ENCODE measurements at places on chromosomes 6 and 20.

DNA sequence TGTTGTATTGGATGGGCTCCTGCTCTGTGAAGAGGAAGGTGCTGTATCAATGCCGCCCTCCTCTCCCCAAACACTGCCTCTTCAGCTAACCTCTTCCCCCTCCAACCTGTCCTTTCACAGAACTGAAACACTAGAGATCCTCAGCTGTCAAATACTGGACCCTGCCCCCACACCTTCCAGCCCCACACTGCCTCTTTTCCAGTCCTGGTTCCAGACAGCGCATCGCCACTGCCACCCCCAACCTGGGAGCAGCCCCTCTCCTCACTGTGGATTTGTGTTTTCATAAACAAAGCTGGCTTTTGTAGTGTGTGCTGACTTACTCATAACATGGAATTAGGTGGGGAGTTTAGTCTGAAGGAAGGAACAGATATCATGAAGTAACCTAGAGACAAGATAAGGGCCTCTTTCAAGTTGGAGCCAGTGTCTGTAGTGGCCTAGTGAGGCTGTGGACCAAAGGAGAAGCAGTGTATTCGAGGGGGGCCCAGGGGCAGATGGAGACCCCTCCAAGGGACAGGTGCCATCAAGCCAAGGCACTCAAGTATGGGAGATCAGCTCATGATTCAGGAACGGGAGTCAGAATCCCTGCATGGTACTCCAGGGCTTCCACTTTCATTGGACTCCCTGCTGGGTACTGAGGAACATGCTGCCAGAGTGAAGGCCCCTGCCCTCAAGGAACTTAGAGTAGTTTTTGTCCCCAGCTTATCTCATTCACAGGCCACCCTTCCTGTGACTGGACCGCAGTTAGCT, 2.1 kb downstream of the SCUBE3 start:
- DNase-seq, result no peak

- no peak for DNase-seq
These were observed 17.3 kb downstream of the FOXA2 start for GRCh38 chr20:22566876-22567658.

DNA sequence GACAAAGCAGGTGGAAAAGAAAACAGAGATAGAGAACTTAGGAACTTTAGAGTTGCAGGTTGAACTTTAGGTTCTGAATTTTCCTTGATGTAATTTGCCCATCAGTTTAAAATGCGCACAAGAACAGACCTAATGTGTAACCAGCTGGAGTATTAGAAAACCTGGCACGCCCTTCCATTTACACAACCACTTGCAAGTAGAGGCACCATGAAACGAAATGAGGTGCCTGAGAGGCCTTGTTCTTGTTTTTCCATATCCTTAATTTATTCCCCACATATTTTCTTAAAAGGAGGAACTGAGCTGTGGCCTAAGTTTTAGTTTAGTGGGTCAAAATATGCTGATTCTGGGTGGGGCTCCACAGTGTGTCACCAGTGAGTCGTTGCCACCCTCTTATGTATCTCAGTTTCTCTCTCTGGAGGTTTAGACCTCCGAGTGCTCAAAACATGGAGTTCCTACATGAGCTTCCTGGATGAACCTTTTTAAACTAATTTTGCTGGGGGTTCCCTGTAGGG, 17.2 kb upstream of the IL22RA2 start:
- no peak for DNase-seq

GRCh38 chr6:79778816-79779215, 147.7 kb downstream of the SH3BGRL2 start:
- DNase-seq, result no peak

- no peak for DNase-seq
These were observed 41.6 kb downstream of the CDKAL1 start for GRCh38 chr6:20575704-20576451.

GRCh38 chr20:48459722-48460395, 367.9 kb downstream of the PREX1 start:
- no peak for DNase-seq

GRCh38 chr20:43958626-43959025, 44.0 kb downstream of the TOX2 start:
- no peak for DNase-seq

- DNase-seq, result no peak
These were observed 529 bp downstream of the UBE2C start for GRCh38 chr20:45813006-45813340.

- DNase-seq, result no peak
These were observed 7.8 kb upstream of the BTN3A1 start for GRCh38 chr6:26394289-26394688.

DNA sequence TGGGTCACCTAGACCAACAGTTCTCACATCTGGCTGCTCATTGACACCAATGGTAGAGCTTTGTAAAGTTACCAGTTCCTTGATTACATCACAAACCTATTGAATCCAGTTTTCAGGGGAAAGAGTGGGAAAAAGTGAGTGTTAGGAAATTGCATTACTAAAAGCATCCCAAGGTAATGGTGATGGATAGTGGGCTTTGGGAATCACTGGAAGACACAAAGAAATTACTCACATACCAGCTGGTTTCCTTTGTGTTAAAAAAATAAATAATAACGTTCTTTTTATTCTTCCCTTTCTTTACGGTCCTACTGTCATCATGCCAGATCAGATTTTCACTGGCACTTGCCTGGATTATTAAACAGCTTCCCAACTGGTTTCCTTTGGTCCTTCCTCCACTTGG, 370.7 kb downstream of the RFPL4B start:
- no peak for DNase-seq

- DNase-seq, result no peak
These were observed 48.5 kb downstream of the MYH7B start for GRCh38 chr20:35004051-35004725.

- no peak for DNase-seq
These were observed 243.6 kb downstream of the UST start for GRCh38 chr6:148990403-148990802.

DNA sequence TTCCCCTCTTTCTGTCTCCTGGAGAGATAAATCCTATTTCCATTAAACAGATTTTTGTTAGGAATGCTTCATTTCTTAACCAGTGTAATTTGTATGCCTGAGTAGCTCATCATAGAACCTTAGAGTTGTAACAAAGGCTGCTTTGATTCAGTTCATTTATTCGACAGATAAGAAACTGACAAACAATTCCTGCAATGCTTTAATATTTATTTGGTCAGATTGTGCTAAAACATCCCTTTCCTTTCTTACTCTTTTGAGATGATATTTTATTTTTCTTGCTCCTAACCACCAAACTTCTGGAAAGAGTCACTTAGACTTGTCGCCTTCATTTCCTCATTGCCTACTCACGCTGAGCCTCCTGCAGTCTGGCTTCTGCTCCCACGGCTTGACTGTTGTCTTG, 89.0 kb upstream of the SUPT3H start:
- DNase-seq, result no peak

DNA sequence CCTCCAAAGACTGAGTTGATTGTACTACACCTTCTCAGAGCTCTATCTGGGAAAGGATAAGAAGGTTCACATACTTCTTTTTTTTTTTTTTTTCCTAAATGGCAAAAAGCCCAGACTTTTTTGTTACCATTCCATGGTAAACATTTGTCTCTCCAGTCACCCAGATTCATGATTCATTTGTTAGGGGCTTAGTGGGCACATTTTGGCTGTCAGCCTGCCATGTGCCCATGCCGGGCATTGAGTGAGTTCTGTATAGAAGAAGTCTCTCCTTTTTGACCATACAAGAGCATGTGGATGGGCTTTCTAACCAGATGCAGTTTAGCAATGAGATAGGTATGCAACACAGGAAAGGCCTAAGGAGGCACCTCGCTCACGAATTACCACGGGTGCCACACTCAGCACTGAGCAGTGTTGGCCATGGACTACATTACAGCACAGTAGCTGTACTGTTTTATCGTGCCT, 447.5 kb upstream of the HSF2 start:
- DNase-seq, result no peak

GRCh38 chr20:61841966-61842365, 223.7 kb downstream of the TAF4 start:
- no peak for DNase-seq
